ENCODE measurements at places on chromosomes 1 and 21. TPM values are rescaled to one million over a fixed set of nuclear protein-coding genes. Genes with fewer than 3 reads are reported as not detected.

DNA sequence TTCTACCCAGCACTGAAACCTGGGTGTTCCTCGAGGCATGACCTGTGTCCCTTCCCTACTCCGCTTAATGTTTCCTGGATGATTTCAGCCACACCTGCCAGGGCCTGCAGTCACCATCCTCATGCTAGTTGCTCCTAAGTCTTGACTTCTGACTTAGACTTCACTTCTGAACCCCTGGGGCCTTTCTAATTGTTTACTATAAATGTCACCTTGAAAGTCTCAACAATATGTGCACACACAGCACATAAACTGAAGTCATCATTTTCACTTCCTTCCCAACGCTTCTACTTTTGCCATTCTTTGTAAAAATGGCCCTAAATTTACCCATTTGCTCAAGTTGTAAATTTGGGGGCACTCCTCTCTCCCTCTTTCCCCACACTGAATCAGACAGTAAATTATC, 141.1 kb downstream of the DYRK1A start:
- no peak for DNase-seq
- H3K27ac ChIP-seq: no peak overlapping the region
- H3K27me3 ChIP-seq: no peaks in the 10 kb centered on the region
- H3K4me1 ChIP-seq: no peaks in the 10 kb centered on the region
- H3K36me3 ChIP-seq: peaks cover 71% of the 10 kb centered on the region

- no peak for DNase-seq
- peaks cover 10% of the 10 kb centered on the region for H3K4me1 ChIP-seq
- H3K27ac ChIP-seq: peak overlapping the region; percentile 55
- no peak overlapping the region for H3K4me3 ChIP-seq
- no peaks in the 10 kb centered on the region for H3K27me3 ChIP-seq
These were observed 139.6 kb upstream of the NRIP1 start for GRCh38 chr21:15204140-15204969.

C1QA gene
- 502 TPM for total RNA-seq

DNA sequence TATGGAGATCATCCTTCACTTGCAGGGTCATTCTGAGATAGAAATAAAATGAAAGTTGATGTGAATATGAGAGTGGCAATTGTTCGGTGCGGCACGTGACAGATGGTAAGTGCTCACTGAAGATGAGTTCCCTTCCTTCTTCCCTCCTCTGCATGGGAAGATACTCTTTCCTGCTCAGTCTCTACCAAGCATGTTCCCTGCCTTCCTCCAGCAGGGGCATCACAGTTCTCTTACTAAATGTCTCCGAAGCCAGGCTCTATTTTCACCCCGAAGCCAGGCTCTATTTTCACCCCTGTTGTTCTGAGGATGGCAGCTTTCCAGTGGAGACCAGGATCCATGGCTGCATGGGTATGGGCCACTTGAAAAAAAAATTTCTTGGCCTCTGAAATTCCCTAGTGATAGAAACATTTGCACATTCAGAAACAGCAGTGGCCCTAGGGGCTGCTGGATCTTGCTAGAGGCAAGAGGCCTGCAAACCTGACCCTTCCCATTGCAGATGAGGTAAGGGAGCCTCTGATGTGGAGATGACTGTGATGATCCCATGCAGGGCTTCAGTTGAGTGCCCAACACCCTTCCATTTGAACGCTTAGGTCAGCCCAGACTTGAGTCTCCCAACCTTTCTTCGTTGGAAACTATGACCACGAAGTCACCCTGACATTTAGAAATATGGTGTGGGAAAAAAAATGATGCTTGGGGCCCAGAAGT, 123.7 kb upstream of the HMGB4 start:
- peaks cover 11% of the 10 kb centered on the region for H3K27me3 ChIP-seq
- no peak overlapping the region for H3K4me3 ChIP-seq
- no peak overlapping the region for H3K27ac ChIP-seq
- no peaks in the 10 kb centered on the region for H3K36me3 ChIP-seq

ATF6 gene
- 44.8 TPM for total RNA-seq

OR2T2 gene
- not detected for total RNA-seq

GRCh38 chr1:32919811-32920733, 18.9 kb upstream of the TMEM54 start:
- H3K4me3 ChIP-seq: no peak overlapping the region
- no peaks in the 10 kb centered on the region for H3K27me3 ChIP-seq

HAPLN2 gene
- total RNA-seq: 0.18 TPM

HMCN1 gene
- 26.0 TPM for total RNA-seq

GRCh38 chr1:89723863-89724262, 90.9 kb downstream of the LRRC8C start:
- no peaks in the 10 kb centered on the region for H3K27me3 ChIP-seq
- H3K4me3 ChIP-seq: no peak overlapping the region
- H3K36me3 ChIP-seq: no peaks in the 10 kb centered on the region
- DNase-seq: peak; percentile 29

LORICRIN gene
- not detected for total RNA-seq

GRCh38 chr1:246678816-246679793, 45.1 kb upstream of the SCCPDH start:
- no peaks in the 10 kb centered on the region for H3K36me3 ChIP-seq
- H3K27ac ChIP-seq: no peak overlapping the region
- no peaks in the 10 kb centered on the region for H3K27me3 ChIP-seq
- peaks cover 4% of the 10 kb centered on the region for H3K4me1 ChIP-seq

DNA sequence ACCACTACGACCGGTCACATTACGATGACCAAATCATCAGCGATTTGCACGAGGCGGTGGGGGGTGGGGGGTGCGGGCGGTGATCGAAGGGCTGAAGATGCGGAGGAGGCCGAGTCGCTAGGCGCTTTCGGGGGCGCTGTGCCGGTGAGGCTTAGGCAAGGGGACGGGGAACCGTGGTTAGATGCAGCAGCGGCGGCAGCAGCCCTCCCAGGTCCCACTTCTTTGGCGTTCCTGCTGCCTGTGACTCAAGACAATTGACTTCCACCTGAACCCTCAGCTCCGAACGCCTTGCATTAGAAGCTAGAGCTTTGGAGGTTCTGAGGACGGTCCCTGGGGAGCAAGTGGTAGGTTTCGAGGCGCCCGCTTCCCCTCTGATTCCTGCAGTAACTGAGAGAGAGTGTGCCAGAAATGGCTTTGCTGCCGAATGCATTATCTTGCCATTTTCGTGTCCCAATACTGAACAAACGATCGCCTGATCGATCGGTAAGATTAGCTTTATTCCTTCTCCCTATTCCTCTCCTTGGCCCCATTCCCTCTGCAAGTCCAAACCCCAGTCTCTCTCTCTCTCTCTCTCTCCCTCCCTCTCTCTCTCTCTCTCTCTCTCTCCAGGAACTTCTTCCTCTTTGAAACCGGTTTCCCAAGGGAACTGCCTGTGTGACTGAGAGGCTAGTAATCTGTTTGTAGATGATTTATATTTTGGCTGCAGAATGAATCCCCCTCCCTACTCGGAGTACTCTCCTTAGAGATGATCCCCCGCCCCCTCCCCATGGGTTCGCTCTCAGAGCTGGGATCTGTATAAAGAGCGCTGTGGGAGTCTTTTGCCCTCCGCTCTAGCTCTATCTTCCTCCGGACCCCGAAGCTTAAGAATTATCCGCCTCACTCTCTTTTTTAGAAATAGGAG, 735 bp upstream of the BRINP3 start:
- peaks cover 20% of the 10 kb centered on the region for H3K4me1 ChIP-seq
- H3K27ac ChIP-seq: no peak overlapping the region
- DNase-seq: peak; percentile 73
- H3K4me3 ChIP-seq: no peak overlapping the region

DNA sequence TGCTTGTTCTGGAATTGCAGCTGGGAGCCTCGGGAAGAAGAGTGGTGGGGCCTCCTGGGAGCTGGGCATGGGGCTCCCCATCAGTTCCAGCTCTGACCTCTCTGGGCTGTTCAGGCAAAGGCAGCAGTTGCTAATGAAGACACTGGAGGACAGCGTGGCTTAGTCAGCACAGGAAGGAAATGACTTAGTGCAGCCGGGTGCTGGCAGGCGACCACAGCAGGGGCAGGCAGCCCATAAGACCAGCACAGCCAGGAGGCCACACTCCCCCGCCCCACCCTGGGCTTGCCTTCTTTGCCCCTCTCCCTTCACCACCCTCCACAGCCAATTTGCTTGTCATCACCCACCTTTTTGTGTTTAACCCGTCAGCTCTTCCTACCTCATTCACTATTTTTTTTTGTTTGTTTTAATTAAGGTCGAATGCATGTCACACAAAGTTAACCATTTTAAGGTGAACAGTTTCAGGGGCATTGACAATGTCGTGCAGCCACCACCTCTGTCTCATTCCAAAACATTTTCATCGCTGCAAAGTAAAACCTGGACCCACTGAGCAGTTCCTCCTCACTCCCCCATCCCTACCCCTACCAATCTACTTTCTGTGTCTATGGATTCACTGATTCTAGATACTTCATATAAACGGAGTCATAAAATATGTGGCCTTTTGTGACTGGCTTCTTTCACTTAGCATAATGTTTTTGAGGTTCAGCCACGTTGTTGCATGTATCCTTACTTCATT, 10.9 kb downstream of the OLIG2 start:
- no peaks in the 10 kb centered on the region for H3K36me3 ChIP-seq
- no peak overlapping the region for H3K4me3 ChIP-seq
- peaks cover 90% of the 10 kb centered on the region for H3K27me3 ChIP-seq
- H3K4me1 ChIP-seq: no peaks in the 10 kb centered on the region

GRCh38 chr21:14591377-14591776, 45.3 kb upstream of the SAMSN1 start:
- no peak overlapping the region for H3K27ac ChIP-seq
- no peak overlapping the region for H3K4me3 ChIP-seq
- no peaks in the 10 kb centered on the region for H3K27me3 ChIP-seq
- no peaks in the 10 kb centered on the region for H3K4me1 ChIP-seq

UBE2U gene
- total RNA-seq: not detected

PRAMEF26 gene
- not detected for total RNA-seq

DNA sequence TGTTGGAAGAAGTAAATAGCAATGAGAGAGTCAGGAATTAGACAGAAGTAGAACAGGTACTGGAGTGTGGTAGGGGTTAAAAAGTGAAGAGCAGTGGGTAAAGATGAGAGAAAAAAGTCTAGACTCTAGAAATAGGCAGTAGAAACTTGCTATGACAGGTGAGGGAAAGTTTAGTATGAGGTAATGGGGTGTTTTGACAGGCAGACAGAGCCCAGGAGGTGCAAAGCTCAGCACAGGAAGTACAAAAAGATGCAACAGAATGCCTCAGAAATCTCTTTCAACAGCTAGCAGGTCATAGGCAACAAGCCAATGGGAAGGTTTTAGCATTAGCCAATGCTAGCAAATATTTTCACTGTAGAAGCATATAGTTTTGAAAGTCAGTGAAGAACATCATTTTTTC, 319.1 kb upstream of the SGIP1 start:
- no peaks in the 10 kb centered on the region for H3K4me1 ChIP-seq
- no peaks in the 10 kb centered on the region for H3K27me3 ChIP-seq
- no peak overlapping the region for H3K4me3 ChIP-seq
- H3K36me3 ChIP-seq: no peaks in the 10 kb centered on the region

GRCh38 chr1:3736708-3737107, 15.5 kb upstream of the CCDC27 start:
- H3K27me3 ChIP-seq: no peaks in the 10 kb centered on the region
- peaks cover 4% of the 10 kb centered on the region for H3K4me1 ChIP-seq
- DNase-seq: no peak
- peaks cover 20% of the 10 kb centered on the region for H3K36me3 ChIP-seq
- no peak overlapping the region for H3K27ac ChIP-seq
- H3K4me3 ChIP-seq: no peak overlapping the region

DNA sequence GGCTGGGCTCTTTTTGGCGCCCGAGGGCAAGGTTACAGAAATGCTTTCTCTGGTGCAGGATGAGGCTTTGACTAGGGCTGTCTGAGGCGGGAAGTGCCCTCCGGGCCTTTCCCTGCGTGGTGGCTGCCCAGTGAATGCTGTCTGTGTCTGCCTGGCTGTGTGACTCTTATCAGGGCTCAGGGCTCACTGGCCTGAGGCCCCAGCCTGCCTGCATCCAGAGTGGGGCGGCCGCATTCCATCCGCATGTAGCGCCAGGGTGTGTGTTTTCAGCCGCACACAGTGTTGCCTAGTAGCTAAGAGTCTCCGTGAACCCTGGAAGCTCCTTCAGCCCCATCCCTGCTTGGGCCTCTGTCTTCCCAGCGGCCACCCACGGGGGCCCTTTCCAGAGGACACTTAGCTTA, 59.1 kb downstream of the FAAP20 start:
- no peak overlapping the region for H3K4me3 ChIP-seq
- H3K4me1 ChIP-seq: no peaks in the 10 kb centered on the region
- peak; percentile 97 for DNase-seq
- peak overlapping the region; percentile 24 for H3K27ac ChIP-seq

PRKCZ gene
- total RNA-seq: 149 TPM

DNA sequence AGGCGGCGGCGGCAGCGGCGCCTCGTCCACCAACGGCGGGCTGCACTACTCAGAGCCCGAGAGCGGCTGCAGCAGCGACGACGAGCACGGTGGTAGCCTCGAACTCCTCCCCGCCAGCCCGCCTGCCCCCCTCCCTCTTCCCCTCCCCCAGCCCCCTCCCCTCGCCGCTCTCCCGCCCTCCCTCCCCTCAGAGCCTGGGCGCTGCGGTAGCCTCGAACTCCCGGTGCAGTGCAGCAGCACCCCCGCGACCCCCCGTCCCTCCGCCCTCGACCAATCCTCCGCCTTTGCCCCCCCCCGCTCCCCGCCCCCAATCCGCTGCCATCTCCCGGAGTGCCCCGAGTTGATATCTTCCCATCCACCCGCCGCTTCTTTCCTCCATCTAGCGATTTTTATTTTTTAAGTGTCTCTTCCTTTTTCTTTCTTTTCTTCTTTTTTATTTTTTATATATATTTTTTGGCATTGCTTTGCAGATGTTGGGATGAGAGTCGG, 516 bp downstream of the RCOR3 start:
- H3K27me3 ChIP-seq: no peaks in the 10 kb centered on the region
- H3K36me3 ChIP-seq: no peaks in the 10 kb centered on the region
- H3K27ac ChIP-seq: peak overlapping the region; percentile 99
- no peaks in the 10 kb centered on the region for H3K4me1 ChIP-seq
- peak; percentile 76 for DNase-seq
- peak overlapping the region; percentile 73 for H3K4me3 ChIP-seq

DNA sequence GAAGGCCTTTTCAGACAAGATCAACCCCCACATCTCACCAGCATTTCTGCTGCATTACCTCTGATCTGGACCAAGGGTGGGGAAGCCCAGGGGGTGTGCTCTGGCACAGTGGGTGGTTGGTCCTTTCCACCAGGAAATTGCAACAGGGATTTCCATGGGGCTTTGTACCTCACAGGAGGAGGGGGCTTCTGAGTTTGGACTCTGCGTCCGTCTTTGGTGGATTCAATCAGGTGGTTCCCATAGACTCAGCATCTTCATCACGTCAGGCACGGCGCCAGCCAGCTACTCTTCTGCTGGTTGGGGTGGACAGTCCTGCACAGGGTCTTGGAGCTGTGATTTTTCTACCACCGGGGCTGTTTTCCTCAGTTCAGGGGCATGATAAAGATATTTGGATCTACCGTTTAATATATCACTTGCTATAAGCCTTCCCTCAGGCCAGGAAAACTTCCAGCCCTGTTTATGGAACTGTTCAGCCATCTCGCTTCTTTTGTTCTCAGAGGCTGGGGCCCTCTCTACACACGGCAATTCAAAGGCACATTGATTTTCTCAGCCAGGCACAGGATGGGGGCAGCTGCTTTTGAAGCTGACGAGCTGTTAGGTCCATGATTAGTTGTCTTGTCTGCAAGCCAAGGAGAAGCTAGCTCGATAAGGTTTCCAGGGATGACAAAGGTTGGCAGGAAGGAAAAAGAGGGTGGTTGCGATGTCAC, 467.3 kb downstream of the CAMTA1 start:
- DNase-seq: no peak
- no peak overlapping the region for H3K27ac ChIP-seq

GRCh38 chr1:86154571-86155050, 2.0 kb downstream of the COL24A1 start:
- H3K4me1 ChIP-seq: peaks cover 42% of the 10 kb centered on the region
- H3K27me3 ChIP-seq: peaks cover 12% of the 10 kb centered on the region
- no peaks in the 10 kb centered on the region for H3K36me3 ChIP-seq
- DNase-seq: no peak
- no peak overlapping the region for H3K27ac ChIP-seq

All from lung (tissue), 17 donors.